Activated CD8-positive, alpha-beta memory T cell treated with anti-CD3 and anti-CD28 coated beads for 24 hours (primary cell): ENCODE measurements at places on chromosomes 3 and 15.

GRCh38 chr15:100131321-100132224 is 210.2 kb downstream of the ADAMTS17 start:
- DNase-seq = no peak

DNA sequence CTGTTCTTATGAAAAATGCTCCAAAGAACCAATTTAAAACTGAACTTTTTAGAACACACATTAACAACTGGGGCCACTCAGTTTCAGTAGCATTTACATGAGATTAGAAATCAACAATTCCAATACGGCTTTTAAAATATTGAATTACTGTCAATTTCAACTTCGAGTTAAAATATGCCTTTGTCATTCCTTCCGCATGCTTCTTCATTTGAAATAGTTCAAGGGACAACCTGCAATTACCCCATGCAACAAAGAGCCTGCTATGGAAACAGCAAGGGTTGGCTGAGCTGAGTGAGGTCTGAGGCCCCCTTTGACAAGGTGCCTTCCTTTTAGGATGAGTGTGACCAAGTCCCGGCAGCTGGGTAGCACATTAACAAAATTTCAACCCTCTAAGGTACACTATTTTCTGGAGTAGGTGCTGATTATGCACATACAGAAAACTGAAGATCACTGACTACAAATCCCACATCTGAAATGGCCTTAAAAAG is 11.6 kb downstream of the PDCD10 start:
- DNase-seq = no peak

DNA sequence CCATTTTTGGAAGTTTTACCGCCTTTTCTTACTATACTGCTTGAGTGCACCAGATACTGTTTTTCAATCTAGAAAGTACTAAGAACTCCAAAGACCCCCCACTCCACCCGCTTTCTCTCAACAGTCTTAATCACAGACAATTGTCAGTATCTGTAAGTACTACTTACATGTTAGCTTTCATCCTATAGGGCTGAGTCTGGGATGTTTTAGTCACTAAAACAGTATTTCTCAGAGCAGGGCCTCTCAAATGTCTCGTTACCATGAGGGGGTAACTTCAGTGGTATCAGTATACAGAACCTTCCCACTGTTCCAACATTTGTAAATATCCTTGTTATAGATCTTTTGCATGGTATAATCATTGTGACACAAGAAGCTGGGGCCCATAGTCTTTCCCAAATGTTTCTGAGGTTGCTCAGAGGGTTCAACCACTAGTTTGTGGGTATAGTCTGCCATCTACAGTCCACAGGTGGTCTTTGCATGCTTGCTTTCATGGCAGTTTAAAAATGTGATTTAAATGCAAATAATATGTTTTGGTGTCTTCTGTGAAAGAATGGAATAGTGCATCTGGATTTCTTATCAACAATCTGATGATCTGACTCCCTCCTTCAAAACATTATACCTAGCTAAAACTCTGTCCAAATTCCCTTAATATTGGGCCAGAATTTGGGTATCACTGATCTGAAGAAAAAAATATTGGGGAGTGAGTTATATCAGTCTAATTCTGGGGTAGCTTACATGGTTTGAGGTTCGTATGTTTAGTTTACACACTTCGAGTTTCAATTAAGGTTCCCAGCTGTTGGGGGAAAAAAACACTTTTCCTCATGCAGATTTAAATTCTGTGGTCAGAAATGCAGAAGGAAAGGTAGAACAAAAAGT is 18.0 kb upstream of the DNAJC13 start:
- no peak for DNase-seq

DNA sequence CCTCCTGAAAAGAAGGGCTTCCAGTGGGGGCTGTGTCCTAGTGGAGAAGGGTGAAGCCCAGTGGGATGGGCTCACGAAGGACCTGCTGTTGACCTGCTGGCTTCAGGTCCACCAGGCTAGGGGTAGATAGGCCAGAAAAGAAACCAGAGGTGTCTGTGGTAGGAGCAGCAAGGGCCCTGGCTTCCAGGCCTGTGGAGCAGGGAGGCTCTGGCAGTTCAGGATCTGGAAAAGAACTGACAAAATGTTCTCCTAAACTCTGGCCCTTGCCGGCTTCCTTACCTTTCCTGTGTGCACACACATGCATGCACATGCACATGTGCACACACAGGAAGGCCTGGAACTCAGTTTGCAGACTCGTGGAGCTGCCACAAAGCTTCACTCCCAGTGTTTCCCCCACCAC is 49.7 kb downstream of the ABHD2 start:
- no peak for DNase-seq

GRCh38 chr15:57777003-57777402 is 70.5 kb downstream of the POLR2M start:
- no peak for DNase-seq

DNA sequence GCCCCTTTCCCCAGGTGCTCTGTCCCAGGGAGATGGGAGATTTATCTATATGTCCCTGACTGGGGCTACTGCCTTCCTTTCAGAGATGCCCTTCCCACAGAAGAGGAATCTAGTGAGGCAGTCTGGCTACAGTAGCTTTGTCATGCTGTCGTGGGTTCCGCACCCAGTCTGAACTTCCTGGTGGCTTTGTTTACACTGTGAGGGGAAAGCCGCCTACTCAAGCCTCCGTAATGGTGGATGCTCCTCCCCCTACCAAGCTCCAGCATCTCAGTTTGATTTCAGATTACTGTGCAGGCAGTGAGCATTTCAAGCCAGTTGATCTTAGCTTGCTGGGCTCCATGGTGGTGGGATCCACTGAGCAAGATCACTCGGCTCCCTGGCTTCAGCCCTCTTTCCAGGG is 35.4 kb upstream of the SLC7A14 start:
- DNase-seq = no peak

- DNase-seq = no peak
Measured at GRCh38 chr15:93428807-93429351, 339.9 kb upstream of the RGMA start.

- DNase-seq = no peak
Measured at GRCh38 chr3:13136426-13136825, 63.2 kb upstream of the IQSEC1 start.

- no peak for DNase-seq
Measured at GRCh38 chr3:53700441-53700840, 145.8 kb downstream of the CHDH start.

DNA sequence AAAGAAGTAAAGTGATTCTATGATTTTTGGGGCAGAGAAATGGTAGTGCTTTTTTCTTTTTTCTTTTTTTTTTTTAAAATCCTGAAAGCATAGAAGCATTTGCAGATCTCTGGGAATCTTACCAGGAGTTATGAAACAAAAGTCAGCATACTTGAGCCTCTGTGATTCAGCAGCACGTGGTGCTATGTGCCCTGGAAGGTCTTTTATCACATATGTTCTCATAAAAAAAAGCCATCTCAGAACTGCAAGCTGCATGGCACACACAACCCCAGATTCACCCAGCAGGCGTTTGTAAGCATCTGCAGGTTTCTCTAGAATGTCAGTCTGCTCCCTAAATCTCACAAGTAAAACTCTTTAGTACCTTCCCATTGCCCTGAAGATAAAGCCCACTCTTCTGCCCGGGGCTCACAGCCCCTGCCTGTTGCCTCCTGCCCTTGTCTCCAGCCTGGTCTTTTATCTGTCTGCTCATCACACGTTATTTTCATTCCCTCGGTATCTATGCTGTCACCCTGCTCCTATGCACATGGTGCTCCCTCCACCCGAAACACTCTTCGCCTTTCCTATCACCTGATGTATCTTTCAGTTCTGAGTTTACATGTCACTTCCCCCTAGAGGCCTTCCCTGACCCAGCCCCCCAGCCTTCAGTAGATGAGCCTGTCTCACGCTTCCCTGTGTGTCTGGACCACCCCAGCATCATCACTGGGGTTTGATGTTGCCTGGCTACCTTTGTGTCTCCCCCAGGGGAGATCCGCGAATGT is 72.4 kb downstream of the CHDH start:
- no peak for DNase-seq

DNA sequence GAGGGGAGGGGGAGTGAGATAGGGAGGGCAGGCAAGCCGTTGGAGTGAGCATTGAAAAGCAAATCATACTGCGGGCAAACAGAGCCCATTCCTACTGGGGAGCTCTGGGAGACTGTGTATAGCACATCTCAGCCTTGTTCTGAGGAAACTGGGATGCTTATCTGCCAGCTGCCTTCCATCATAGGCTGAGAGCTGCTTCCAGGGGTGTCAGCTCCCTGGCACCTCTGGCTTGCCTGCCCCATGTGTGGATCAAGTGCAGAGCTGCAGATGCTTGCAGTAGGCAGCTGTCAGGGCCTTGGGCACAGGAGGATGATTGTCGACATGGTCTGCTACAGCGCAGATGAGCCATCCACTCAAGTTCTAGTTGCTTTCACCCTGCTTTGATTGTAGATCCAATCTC is 86.8 kb downstream of the CHRNA7 start:
- DNase-seq = no peak

DNA sequence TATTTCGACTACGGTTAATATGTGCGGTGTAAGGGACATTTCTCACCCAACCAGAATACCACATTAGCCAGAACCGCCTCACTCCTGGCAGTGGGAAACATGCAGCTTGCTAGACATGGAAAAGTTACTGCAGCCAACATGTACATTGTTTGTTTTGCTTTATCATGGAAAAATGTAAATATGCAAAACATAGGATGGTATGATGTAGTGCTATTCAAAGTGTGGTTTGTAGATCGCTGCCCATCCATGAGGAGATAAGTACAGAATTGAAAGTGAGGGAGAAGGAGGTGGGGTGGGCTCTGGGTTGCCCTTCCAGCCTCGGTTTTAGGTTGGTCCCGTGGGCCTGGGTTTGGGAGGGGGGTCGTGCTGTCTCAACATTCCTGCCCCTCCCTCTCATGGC is 42.5 kb upstream of the SPESP1 start:
- no peak for DNase-seq

- no peak for DNase-seq
Measured at GRCh38 chr3:78148986-78149717, 1109.3 kb downstream of the ROBO2 start.

- DNase-seq = no peak
Measured at GRCh38 chr15:55003965-55004873, 192.5 kb downstream of the RSL24D1 start.
